GM23338 (cell line): ENCODE measurements at places on chromosomes 4 and X. TPM values are rescaled to one million over a fixed set of nuclear protein-coding genes. Genes with fewer than 3 reads are reported as not detected.

- DNase-seq, result peak; percentile 22
- no peaks in the 10 kb centered on the region for H3K36me3 ChIP-seq
- H3K27ac ChIP-seq, result peak overlapping the region; percentile 34; the same call in 1 of the 2 replicates
- no peaks in the 10 kb centered on the region for H3K27me3 ChIP-seq
- H3K4me1 ChIP-seq, result peaks cover 8% of the 10 kb centered on the region
These were observed 33.3 kb upstream of the GPC4 start for GRCh38 chrX:133448512-133449076.

GRCh38 chrX:54807524-54808108, at the start of gene MAGED2:
Gene MAGED2 (plus strand): TSS chrX:54807745. CDS start chrX:54809332, 1,587 bp downstream.
- H3K4me1 ChIP-seq, result peaks cover 7% of the 10 kb centered on the region
- H3K4me3 ChIP-seq, result peak within 1 kb of the TSS; percentile 80
- peak within 1 kb of the TSS; percentile 97 for H3K27ac ChIP-seq
- DNase-seq, result peak; percentile 56

- H3K4me3 ChIP-seq, result no peak overlapping the region
- H3K4me1 ChIP-seq, result peaks cover 45% of the 10 kb centered on the region
- no peaks in the 10 kb centered on the region for H3K27me3 ChIP-seq
- no peak for DNase-seq
These were observed 59.7 kb downstream of the SH3BGRL start for GRCh38 chrX:81261576-81261975.

DNA sequence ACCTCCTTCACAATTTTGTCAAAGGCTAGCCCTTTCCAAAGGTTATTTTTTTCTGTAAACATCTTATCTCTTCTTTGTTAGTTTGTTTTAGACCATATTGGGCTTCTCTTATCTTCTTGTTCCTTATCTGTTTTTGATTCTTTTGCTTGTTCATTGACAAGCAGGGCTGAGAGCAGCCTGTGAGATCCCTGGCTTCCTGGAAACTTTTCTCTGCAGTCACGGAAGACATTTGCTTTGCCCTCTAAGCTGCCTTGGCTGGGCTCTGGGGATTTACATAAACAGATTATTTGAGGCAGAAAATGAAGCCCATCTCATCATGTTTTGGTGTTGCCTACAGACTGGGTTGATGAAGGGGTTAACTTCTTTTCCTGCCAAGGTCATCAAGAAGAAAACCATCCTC, 157.4 kb upstream of the AMOT start:
- H3K27ac ChIP-seq, result no peak overlapping the region
- H3K4me3 ChIP-seq, result no peak overlapping the region
- no peaks in the 10 kb centered on the region for H3K27me3 ChIP-seq
- DNase-seq, result no peak

DNA sequence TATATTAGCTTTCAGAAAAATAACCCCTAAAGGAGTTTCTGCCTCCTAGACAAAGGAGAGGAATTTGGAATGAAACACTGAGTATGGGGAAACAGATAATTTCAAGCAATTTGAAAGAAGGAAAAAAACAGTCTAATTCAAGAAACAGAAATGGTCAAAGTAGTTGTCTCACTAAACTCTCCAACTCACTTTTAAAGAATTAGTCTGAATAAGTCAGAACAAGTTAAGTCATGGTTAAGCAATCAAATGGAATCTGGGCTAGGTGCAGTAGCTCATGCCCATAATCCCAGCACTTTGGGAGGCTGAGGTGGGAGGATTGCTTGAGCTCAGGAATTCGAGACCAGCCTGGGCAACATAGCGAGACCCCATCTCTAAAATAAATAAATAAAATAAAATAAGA, 95.7 kb upstream of the GRIA3 start:
- no peak overlapping the region for H3K4me3 ChIP-seq
- H3K36me3 ChIP-seq, result no peaks in the 10 kb centered on the region
- H3K4me1 ChIP-seq, result peaks cover 8% of the 10 kb centered on the region; the same call in 1 of the 2 replicates
- H3K27me3 ChIP-seq, result no peaks in the 10 kb centered on the region

The NEUROG2 gene
- not detected in 2 replicates for total RNA-seq

The CXorf51A gene
- not detected in 2 replicates for total RNA-seq

The ARHGAP6 gene
- 0.59 and 0.78 TPM in 2 replicates for total RNA-seq

GRCh38 chrX:15301924-15302323, 13.5 kb downstream of the ASB11 start:
- H3K4me1 ChIP-seq, result no peaks in the 10 kb centered on the region
- no peaks in the 10 kb centered on the region for H3K36me3 ChIP-seq
- H3K4me3 ChIP-seq, result no peak overlapping the region
- DNase-seq, result no peak

DNA sequence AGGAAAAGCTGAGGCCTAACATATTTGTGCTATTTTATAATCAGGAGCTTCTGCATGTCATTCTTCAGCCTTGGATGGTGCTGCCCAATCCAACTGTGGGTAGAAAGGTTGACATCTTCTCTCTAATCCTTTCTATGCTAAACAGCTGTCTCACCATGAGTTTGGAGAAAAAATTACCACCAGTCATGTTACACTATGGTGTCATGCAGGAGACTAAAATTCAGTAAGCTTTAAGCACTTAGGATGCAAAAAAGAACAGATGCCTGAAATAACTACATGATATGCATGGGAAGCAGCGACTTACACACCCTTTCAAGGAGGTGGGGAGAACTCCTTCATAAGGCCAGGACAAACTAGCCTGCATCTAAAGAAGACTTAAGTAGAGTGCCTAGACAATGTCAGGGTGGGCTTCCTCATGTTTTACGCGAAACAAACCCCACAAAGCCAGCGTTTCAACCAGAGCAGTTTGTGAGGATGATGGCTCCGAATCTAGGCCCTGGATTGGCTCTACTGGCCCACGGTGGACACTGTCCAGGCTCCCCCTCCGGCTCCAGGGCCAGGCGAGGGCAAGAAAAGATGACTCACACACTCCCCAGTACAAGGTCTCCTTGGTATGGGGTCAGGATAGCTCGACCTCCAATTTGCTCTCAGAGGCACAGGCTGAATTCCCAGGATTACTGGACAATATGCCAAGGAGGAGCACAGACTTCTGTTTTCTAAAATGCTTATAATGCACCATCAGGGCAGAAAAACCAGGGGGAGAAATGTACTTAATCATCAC, 45.1 kb downstream of the STX18 start:
- H3K4me1 ChIP-seq, result peaks cover 11% of the 10 kb centered on the region
- no peaks in the 10 kb centered on the region for H3K36me3 ChIP-seq
- no peak overlapping the region for H3K27ac ChIP-seq
- no peak overlapping the region for H3K4me3 ChIP-seq

DNA sequence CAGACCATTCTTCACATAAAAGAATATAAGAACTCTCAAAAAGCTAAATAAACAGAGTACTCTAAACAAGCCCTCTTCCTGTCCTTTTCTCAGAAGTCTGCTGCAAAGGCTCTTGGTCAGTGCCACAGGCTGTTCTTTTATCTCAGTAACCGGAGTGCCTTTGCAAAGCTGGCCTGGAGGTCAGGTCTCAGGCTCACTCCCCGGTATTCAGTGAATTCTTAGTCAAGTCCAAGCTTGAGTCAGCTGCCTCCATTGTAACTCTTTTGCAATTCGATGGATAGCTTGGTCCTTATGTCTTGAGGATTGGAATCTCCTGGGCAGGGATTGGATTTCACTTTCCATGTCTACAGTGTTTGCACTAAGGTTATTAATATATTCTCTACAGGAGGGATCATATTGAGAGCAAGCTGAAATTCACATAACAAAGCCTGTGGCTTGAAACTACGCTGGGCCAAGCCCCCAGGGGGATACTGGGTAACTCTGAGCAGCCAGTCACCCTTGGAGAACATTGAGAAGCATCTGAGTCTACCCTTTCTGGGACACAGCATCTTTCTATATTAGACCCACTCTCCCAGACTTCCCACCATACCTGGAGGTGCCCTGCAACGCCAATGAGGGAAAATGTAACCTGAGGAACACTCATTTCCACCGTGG, 10.0 kb upstream of the HS6ST2 start:
- peaks cover 6% of the 10 kb centered on the region; the same call in 1 of the 2 replicates for H3K4me1 ChIP-seq
- H3K27ac ChIP-seq, result no peak overlapping the region
- no peaks in the 10 kb centered on the region for H3K27me3 ChIP-seq

DNA sequence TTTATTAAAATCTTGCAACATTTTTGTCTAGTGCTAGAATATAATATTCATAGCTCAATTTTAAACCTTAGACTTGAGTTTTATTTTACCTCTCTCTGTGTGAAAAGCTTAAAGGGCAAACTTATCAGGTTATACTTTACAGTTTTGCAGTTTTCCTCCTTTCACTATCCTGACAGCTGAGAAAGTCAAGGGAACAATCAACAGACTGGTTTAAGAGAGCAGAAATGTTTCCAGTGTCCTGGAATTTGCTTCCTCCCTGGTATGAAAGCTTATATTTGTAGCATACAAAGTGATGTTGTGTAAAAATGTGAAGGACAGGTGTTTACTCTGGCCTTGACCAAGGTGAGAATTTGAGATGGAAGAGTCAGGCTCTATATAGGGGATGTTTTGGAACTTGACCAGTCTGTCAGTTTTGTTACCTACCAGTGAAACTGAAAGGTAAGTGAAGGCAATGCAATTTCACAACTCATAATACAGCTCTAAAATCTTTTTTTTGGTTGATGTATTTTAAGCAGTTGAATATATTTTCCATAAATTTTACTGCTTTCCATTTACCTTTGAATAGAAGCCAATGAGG, 64.6 kb downstream of the FHIP1A start:
- no peak overlapping the region; the same call in 1 of the 2 replicates for H3K27ac ChIP-seq
- no peaks in the 10 kb centered on the region for H3K27me3 ChIP-seq
- DNase-seq, result no peak
- H3K36me3 ChIP-seq, result no peaks in the 10 kb centered on the region

DNA sequence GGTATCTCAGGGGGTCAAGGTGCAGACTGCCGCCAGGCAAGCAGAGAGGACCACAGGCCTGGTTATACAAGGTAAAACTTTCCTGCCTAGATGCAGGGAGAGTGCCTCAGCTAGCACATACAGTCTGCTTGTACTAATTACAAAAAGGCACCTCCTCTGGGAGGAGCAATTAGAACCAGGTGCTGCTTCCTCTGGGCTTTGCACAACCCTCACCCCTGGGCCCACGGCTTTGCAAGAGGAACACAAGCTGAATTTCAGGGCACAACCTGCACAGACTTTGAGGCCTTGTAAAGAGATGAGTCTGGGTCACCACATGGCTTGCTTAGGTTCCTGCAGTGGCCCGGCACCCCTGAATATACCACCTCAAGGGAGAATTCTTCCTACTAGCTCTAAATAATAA, 9.2 kb upstream of the CITED1 start:
- H3K36me3 ChIP-seq, result no peaks in the 10 kb centered on the region
- H3K27me3 ChIP-seq, result peaks cover 16% of the 10 kb centered on the region
- H3K4me3 ChIP-seq, result no peak overlapping the region
- peaks cover 3% of the 10 kb centered on the region for H3K4me1 ChIP-seq

GRCh38 chr4:24260923-24261564, 323.3 kb downstream of the DHX15 start:
- no peak overlapping the region for H3K4me3 ChIP-seq
- H3K27ac ChIP-seq, result no peak overlapping the region
- H3K4me1 ChIP-seq, result peaks cover 39% of the 10 kb centered on the region

GRCh38 chrX:119686087-119686691, 6.8 kb downstream of the SEPTIN6 start:
- H3K4me3 ChIP-seq, result no peak overlapping the region
- no peaks in the 10 kb centered on the region for H3K36me3 ChIP-seq
- H3K27ac ChIP-seq, result no peak overlapping the region
- peaks cover 16% of the 10 kb centered on the region for H3K4me1 ChIP-seq

GRCh38 chrX:132209527-132209926, 9.7 kb downstream of the RAP2C start:
- peaks cover 5% of the 10 kb centered on the region; the same call in 1 of the 2 replicates for H3K36me3 ChIP-seq
- DNase-seq, result no peak
- no peaks in the 10 kb centered on the region for H3K27me3 ChIP-seq

The TRAM1L1 gene
- 1.5 and 2.6 TPM in 2 replicates for total RNA-seq

- peak; percentile 66 for DNase-seq
- H3K27ac ChIP-seq, result no peak overlapping the region
- H3K4me1 ChIP-seq, result no peaks in the 10 kb centered on the region; the same call in 1 of the 2 replicates
- H3K36me3 ChIP-seq, result no peaks in the 10 kb centered on the region
These were observed 45.5 kb downstream of the VGLL1 start for GRCh38 chrX:136577552-136577951.

The TMPRSS11F gene
- 0.27 TPM in 1 of 2 replicates, not detected in the other for total RNA-seq

The PROM1 gene
- 66.6 and 70.3 TPM in 2 replicates for total RNA-seq

- H3K36me3 ChIP-seq, result no peaks in the 10 kb centered on the region
- no peak for DNase-seq
- no peak overlapping the region for H3K4me3 ChIP-seq
- no peaks in the 10 kb centered on the region for H3K4me1 ChIP-seq
- H3K27ac ChIP-seq, result no peak overlapping the region
These were observed 755.6 kb downstream of the DMD start for GRCh38 chrX:32455704-32456103.

- no peaks in the 10 kb centered on the region for H3K36me3 ChIP-seq
- H3K4me3 ChIP-seq, result no peak overlapping the region
- no peak overlapping the region for H3K27ac ChIP-seq
- DNase-seq, result no peak
These were observed 137.2 kb downstream of the GUCY2F start for GRCh38 chrX:109344678-109345077.

DNA sequence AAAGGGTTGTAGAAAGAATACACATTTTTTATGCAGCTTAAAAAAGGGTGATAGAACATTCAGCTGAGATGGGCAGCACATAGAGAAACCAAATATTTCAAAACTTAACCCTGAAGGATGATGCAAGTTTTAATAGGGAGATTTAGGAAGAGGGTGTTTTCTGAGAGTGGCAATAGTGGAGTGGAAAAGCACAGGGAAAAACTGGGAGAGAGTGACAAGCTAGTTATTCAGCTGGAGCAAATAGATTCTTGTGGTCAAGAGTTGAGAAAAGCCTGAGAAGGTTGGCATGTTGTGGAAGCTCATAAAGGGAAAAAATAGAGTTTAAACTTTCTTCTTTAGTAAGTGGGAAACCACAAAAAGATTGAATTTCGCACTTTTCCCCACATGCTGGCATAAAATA, 359.6 kb upstream of the PITX2 start:
- no peak overlapping the region for H3K27ac ChIP-seq
- H3K4me1 ChIP-seq, result no peaks in the 10 kb centered on the region
- H3K36me3 ChIP-seq, result no peaks in the 10 kb centered on the region
- DNase-seq, result no peak

DNA sequence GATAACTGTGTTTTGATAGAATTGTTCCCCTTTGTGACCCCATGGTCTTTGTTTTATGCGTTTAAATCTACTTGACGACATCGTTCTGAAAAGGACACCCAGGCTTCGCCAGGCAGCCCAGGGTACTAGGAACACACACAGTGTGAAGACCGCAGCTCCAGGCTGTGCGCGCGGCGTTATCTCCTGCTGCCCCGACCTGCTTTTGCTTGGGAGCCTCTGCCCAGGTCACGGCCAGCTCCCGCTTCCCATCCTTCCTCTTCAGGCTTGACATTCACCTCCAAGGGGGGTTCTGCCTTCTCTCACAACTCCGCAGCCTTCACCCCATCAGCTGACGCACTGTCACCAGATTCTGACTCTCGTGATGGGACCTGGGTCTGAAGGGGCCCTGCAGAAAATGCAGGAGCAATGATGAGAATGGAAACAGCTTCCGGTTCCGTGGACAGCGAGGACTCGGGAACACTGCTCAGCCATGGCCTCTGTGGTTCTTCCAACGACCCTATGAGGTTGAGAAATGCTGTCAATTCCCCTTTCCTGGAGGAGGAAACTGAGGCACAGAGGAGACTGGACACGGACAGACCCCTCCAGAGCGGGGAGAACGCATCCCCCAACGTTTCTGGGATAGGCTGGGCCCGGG, 536 bp upstream of the HTRA3 start:
- DNase-seq, result no peak
- H3K4me1 ChIP-seq, result no peaks in the 10 kb centered on the region
- H3K27me3 ChIP-seq, result peaks cover 17% of the 10 kb centered on the region
- no peaks in the 10 kb centered on the region for H3K36me3 ChIP-seq
